ENCODE measurements at places on chromosomes 6 and 20.
A peak's percentile ranks its signal among the peaks of the same experiment; 100 is the strongest.

DNA sequence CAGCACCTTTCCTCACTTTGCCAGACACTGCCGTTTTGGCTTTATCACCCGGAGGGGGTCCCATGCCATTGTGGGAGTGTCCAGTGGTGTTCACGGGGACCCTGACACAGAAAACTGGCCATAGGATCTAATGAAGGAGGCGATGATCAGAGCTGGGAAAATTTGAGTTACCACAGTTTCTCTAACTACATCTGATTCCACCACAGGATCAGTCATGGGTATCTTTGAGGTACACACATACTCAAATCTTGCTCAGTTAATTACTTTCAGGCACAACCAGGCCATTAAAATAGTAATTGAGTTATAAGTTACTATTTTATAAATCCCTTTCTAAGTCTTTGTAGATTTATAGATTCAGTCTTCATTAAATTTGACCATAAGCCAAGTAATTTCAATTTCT, 215.1 kb downstream of the PRL start:
- no peak for DNase-seq

- no peak for DNase-seq
Measured at GRCh38 chr20:59458645-59459044, 145.7 kb upstream of the PHACTR3 start.

- DNase-seq: no peak
Measured at GRCh38 chr6:14735956-14736486, 509.8 kb upstream of the JARID2 start.

DNA sequence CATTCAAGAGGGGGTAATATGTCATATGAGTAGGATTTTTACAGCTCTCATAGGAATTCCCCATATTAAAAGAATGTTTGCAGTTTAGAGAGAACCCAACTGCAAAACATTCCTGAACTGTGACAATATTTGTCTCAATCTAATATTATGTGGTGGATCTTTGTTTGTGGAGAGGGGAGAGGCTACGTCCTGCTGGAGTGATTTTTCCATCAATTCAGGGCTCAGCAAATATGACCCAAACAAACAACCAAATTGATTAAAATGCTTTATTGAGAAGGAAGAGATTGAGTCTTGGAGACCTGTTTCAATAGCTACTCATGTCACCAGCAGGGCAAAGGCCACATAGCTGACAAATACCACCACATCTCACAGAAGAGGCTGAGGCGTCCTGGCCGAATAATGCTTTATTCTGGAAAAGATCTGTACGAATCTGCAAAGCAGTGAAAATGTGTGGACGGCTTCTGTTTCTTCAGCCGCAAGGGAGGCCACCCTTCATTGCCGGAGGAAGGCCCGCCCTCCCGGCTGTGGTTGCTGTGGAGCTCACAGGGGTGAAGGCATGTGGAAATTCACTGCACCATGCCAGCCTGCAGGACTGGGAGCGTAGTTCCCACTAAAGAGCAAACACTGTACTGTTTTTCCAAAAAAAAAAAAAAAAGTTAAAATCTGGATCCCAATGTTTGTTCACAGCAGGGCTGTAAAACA, 89.7 kb upstream of the QKI start:
- DNase-seq: no peak

DNA sequence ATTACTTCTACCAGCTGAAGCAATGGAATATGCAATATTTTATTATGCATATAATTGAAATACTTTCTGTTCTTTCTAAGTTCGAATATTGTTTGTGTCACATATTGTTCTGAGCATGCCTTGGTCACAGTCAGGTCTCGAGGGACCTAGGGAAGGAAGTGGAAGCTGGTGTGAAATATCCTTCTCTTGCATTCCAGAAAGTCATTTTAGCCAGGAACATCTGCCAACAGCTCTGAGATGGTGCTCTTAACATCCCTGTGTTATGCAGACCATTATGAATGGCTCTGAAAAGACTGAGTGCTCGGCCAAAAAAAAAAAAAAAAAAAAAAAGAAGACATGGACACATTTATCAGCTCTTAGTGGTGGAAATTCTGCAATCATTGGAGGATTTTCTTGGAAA, 132.7 kb upstream of the JAG1 start:
- no peak for DNase-seq

DNA sequence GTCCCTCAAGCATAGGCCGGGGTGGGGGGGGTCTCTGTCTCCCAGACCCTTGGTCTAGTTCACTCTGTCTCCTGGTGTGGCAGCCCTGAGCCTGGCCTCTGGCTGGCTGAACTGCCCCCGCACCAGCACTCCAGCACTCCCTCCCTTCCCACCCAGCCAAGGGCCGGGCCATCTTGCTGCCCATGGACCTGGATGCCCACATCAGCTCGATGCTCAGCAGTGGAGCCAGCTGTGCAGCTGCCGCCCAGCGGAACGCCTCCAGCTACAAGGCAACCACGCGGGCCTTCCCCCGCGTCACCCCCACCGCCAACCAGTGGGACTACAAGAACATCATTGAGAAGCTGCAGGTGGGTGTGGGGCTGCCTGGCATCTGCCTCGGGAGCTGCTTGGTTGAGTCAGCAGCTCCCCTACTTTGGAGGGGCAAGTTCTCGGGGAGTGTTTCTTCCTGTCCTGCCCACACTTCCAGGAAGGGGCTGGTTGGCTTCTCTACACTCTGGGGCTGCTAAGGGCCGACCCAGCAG, 28.4 kb downstream of the UQCC2 start:
- no peak for DNase-seq

- no peak for DNase-seq
Measured at GRCh38 chr6:130159956-130160355, 62.8 kb downstream of the SAMD3 start.

DNA sequence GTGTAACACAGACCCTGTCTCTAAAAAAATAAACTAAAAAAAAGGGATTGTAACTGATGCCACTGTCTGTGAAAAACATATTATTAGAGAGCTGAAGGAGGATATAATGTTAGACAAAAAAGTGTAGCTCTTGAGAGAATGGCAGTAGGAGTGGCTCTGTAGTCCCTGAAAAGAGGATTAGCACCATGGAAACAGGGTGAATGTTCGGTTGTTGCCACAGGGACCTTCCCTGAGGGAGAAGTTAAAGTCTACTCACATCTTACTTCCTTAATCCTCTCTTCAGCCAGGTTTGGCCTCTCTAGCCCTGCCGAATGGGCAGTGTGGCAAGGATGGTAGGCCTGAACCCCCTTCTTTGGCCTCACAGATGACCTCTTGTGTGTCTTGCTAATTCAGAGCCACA, 12.1 kb downstream of the SCAND1 start:
- no peak for DNase-seq

GRCh38 chr6:25219216-25219916, 59.8 kb upstream of the CARMIL1 start:
- no peak for DNase-seq

DNA sequence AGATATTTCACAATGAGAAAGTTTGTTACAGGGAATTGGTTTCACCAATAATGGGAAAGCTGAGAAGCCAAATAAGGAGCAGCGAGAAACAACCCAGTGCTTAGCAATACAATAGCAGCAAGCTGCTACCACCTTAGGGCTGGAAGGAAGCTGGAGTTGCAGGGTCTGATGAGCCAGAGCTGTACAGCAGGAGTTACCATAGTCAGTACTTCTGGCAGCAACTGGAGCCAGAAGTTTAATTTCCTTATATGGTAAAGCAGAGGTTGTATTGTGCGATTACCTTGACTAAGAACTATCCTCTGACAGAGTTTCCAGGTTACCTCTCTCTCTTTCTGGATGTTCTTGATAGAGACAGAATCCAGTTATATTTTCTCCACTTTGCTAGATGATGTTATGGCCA, 137.1 kb upstream of the OLIG3 start:
- DNase-seq: no peak

GRCh38 chr20:24314053-24314452, 155.4 kb upstream of the SYNDIG1 start:
- no peak for DNase-seq

GRCh38 chr20:25510202-25510601, 75.1 kb downstream of the NINL start:
- no peak for DNase-seq

GRCh38 chr20:39880890-39881289, 808.1 kb downstream of the MAFB start:
- DNase-seq: no peak

- no peak for DNase-seq
Measured at GRCh38 chr6:168196385-168196860, 117.4 kb upstream of the FRMD1 start.

- no peak for DNase-seq
Measured at GRCh38 chr6:5462856-5463255, 201.5 kb downstream of the FARS2 start.

- no peak for DNase-seq
Measured at GRCh38 chr20:39885975-39886649, 802.9 kb downstream of the MAFB start.

DNA sequence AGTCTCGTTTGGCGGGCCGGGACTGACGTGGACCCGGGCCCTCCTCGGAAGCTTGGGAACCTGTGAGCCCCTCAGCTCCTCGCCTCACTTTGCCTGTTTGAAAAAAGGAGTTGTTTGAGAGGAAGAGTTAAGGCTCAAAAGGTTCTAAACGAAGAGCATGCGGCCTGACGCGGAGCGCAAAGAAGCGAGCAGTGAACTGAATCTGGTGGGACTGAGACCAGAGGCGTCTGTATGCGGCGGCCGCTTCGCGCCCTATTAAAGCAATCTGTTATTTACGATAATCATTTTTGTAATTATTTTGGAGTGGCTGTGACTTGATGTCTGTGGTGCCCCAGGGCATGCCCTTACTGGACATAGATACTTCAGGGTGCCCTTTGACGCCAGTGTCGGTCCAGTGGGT, 3.3 kb upstream of the TFAP2C start:
- DNase-seq: no peak

- no peak for DNase-seq
Measured at GRCh38 chr6:109051301-109052017, 43.2 kb downstream of the SESN1 start.

DNA sequence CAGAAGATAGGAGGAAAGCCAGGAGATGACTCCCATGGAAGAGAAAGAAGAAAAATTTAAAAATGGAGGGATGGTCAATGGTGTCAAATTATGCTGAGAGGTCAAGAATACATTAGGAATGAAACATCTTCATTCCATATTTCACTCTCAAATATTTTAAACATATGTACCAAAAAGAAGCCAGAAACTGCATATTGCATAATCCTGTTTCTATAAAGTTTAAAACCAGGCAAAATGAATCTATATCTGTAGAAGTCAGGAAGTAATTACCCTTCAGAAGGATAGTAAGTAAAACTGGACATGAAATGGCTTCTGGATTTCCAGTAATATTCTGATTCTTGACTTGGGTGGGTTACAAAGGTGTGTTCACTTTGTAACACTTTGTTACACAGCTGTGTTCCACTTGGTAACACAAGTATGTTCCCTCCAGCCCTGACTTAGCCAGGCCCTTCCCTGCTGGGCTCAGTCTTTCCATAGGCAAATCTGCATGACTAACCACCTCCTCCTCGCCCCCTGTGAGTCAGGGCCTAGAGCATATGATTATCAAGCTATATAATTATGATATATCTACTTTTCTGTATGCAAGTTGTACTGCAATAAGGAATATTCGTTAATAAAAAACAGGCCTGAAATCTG, 20.2 kb upstream of the C6orf141 start:
- no peak for DNase-seq

- DNase-seq: peak; percentile 21
Measured at GRCh38 chr20:57092112-57092899, 174.1 kb downstream of the BMP7 start.

DNA sequence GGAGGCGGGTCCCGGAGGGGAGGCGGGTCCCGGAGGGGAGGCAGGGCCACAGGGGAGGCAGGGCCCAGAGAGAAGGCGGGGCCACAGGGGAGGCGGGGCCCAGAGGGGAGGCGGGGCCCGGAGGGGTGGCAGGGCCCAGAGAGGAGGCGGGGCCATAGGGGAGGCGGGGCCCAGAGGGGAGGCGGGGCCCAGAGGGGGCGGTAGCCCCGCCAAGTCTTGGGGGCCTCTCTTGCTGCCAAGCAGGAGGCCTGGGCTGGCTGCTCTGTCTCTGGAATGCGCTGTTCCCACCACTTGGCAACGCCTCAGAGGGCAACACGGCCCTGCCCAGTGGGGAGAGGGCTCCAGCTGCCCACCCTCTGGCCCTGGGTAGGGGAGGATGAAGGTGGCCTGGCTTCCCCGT, 80.5 kb downstream of the YTHDF1 start:
- no peak for DNase-seq

GRCh38 chr20:3674995-3675900, 6.6 kb downstream of the ADAM33 start:
- DNase-seq: no peak

- DNase-seq: no peak
Measured at GRCh38 chr20:57696401-57696961, 13.3 kb downstream of the PMEPA1 start.

DNA sequence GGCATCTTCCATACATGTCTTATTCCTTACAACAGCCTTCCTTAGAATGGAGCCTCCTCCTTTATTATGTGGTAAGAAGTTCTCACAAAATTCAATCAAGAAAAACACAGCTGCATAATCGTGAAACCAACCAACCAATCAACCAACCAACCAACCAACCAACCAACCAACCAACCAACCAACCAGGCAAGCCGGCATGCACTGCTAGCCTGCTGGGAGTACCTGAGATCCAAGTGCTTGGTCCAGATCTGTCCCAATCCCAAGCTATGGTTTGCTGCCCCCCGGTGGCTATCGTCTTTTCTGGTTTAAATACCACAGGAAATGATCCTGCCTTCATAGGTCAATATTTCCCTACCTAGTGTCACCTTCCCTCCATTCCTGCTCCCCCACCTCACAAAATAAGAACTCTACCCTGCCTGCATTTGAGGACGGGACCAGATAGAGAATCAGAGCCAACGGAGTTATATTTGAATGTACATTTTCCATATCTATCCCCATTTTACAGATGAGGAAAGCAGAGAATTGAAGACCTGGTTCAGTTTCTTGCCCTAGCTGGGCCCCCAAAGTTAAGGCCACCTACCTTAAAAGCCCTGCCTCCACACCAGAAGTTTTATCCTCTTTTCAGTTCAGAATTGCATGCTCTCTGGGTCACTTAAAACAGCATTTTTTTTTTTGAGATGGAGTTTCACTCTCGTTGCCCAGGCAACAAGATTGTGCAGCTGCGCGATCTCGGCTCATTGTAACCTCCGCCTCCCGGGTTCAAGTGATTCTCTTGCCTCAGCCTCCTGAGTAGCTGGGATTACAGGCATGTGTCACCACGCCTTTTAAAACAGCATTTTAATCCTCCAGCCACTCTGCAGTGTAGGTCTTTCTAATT, 27.1 kb downstream of the RAB44 start:
- DNase-seq: no peak

DNA sequence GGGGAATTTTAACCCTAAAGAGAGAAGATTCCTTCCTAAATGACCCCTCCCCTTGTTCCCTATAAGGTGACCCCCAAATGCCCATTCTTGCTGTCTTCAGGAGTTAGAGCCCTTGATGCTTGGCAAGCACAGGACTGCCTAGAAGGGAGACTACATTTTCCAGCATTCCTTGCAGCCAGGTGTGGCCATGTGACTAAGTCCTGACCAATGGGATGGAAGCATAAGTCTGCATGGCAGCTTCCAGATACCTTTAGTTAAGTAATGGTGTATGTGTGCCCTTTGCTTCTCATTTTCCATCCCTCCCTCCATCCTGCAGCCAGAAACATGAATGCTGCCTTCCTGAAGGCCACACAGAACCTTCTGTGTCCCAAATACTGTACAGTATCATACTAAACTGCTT, 5.5 kb downstream of the BFSP1 start:
- no peak for DNase-seq

GRCh38 chr6:167047554-167047953, 48.4 kb downstream of the CEP43 start:
- peak; percentile 43 for DNase-seq

GRCh38 chr6:90019216-90019615, 124.9 kb downstream of the GJA10 start:
- DNase-seq: no peak
